Cortex of kidney (tissue), 1 donor: ENCODE measurements at places on chromosomes 13 and 19.

- DNase-seq: no peak
These were observed 193.2 kb upstream of the UBL3 start for GRCh38 chr13:30043631-30043925.

DNA sequence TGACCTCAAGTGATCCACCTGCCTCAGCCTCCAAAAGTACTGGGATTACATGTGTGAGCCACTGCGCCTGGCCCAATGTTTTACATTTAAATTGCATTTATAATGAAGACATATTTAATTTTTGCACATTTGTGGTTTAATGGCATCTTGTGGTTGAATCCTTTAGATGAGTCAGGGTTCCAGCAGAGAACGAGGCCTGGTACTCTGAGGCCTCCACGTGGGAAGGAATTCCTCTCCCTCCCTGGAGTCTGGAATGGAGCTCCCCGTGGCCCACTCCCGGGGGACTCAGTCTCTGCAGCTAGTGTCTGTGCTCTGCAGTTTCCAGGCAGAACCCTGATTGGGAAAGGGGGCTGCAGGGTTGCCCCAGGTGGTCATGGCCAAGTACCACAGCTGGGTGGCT, 24.2 kb downstream of the ZFR2 start:
- DNase-seq: no peak

GRCh38 chr19:800360-801029, 3.2 kb downstream of the PTBP1 start:
- DNase-seq: no peak

DNA sequence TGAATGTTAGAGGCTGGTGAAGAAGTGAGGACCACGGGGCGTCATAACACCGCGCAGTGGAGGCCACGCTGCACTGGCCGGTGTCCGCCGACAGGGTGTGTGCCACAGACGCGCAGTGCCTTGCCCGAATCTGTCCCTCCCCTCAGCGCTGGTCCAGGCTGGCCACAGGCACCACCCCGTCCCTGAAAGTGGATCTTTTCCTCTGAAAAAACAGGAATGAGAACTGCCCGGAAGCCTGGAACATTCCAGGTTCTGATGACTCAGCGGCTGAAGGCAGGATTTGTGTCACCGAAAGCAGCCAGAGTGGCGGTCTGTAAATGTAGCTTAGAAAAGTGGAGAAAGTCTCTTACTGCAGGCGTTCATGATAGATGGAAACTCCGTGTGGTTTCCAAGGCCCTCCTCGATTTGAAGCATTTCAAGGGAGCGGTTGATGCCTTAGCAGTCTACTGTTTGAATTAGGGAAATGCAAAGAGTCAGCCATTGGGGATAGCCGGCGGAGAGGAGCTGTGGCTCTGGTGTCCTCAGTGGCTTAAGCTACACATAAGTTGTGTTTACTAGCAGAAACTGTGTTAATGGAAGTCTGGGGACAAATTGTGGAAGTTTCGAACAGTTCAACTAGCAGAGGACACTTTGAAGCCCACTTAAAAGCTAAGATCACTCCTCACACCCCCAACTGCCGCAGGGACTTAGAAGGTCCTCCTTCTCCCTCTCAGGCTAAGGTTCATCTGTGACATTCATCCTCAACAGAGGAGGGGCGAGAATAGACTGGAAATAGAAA, 70.8 kb downstream of the NUFIP1 start:
- DNase-seq: no peak

GRCh38 chr19:45428384-45429231, 4.9 kb upstream of the ERCC1 start:
- DNase-seq: no peak

DNA sequence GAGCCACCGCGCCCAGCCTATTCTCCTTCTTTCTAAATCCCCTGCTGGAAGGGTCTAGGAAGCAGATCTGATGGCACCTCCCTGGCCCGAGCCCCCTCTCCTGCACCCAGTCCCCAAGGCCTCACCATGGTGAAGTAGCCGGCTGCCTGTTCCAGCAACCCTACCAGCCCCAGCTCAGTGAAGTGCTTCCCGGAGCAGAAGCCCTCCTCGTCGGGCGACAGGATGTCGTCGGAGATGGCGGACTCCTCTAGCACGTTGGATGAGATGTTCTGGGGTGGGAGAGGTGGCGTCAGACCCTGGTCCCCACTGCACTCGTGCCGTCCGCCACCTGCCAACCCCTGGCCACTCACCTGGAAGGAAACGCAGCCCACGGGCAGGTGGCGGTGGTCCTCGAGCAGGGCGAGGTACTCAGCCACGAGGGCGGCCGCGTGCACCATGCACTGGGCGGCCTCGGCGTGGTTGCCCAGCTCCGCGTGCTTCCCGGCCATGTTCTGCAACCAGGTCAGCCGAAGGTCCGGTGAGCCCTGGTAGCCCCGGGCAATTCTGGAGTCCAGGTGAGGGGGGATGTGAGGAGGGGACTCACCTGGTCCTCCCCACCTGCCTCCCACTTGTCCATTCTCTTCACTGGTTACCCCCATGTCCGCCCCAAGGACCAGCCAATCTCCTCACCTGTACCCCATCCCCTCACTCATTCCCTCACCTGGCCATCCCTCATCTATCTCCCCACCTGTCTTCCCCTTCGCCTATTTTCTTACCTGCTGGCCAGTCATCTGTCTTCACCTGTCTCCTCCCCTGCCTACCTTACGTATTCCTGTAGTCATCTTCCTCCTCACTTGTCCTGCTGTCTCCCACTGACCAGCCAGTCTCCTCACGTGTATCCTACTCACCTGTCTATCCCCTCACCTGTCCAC, 11.5 kb upstream of the KANK2 start:
- DNase-seq: no peak

GRCh38 chr13:40124633-40125015, 469.2 kb downstream of the COG6 start:
- DNase-seq: no peak

DNA sequence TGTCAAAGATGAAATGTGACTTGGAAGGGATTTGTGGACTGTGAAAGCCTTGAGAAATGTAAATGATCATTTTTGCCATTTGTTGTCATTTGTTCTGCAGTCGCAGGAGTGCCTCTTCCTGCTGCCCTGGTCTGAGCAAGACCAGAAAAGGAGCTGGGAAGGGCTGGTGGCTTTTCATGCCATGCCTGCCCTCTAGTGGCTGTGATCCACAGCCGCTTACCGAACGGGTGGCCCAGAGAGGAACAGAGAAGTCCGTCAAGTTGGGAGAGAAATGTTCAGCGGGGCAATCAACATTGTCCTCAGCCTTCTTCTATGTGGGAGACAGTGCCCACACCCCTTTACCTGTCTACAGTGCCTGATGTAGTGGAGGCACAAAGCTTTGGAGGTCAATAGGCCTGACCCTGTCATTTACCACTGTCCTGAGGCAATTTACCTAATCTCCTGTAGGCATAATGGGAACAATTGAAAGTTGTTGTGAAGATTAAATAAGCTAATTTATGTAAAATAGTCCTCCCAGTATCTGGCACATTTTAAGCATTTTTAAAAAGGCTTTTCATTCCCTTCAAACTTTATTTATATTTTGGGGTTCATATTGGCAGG, 224.5 kb downstream of the B3GLCT start:
- no peak for DNase-seq

DNA sequence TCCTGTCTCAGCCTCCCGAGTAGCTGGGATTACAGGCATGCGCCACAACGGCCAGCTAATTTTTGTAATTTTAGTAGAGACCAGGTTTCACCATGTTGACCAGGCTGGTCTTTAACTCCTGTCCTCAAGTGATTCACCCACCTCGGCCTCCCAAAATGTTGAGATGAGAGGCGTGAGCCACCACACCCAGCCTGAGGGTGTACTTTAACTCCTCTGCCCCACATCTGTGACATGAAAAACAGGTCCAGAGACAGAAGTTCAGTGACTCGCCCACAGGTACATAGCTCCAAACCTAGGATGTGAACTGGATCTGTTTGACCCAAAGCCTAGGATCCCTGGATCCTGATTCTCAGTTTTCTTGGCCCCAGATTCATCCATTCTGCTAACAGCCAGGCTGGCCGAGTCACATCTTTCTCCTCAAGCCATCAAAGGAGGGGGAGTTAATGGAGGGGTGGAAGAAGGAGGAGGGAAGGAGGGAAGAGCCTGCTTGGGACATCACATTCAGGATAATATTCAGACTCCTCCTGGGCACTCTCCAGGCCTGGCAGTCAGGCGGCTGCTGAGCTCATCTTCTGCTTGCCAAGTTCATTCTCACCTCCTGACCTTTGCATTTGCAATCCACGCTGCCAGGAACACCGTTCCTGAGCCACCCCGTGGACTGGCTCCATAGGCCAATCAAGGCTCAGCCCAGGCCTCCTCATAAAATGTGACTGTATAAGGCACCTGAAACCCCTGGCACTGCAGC, 3.1 kb downstream of the SPC24 start:
- DNase-seq: no peak

- no peak for DNase-seq
These were observed 15.5 kb downstream of the MAST3 start for GRCh38 chr19:18112989-18113478.

DNA sequence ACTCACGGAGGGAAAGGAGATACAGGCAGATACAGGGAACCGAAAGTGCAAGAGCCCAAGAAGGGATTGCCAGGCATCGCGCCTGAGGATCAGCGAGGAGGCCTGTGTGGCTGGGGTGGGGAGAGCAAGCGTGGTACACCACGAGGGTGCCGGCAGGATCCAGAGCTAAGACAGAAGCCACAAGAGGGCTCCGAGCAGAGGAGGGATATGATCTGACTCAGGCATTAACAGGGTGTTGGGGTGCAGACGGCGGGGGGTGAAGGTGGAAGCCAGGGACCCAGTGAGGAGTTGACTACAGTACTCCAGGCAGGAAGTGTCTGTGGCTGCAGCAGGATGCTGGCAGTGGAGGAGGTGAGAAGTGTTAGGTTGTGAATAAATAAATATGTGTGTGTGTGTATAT, 5.4 kb upstream of the PPP1R37 start:
- no peak for DNase-seq
